ENCODE measurements at places on chromosomes 11 and 22. TPM values are rescaled to one million over a fixed set of nuclear protein-coding genes. Genes with fewer than 3 reads are reported as not detected.

DNA sequence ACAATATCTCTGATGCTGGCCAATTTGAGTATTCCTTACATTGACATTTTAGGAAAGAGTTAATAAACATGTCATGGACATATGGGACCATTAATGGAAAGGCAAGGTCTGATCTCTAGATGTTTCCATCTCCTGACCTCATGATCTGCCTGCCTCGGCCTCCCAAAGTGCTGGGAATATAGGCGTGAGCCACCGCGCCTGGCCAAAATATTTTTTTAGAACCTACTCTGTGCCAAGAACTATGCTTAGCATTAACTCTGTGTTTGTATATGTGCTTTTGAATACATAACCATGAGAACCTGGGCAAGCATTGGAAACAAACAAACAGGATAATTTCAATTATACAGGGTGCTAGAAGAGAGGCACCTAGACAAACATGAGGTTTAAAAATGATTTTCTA is 123.2 kb downstream of the ATG16L2 start:
- no peak for DNase-seq

- no peak for DNase-seq
Measured at GRCh38 chr11:1090600-1091331, 16.1 kb downstream of the MUC2 start.

DNA sequence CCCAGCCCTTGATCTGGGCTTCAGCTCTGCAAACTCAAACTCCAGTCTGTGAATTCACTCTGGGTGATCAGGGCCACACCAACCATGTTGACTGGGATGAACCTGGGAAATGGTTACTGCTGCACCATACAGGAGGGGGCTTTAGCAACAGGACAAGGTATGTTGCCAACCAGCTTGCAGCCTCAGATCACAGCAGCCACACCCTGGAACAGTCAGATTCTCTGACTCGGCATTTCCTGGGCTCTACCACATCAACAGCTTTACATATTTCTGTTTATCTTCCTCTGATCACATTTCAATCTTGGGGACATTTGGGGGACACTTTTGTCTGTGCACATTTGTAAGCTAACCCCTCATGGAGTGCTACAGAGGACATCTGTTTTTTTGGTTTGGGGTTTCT is 267.0 kb upstream of the NCAM1 start:
- no peak for DNase-seq

- no peak for DNase-seq
Measured at GRCh38 chr11:59854871-59855270, 9.6 kb upstream of the CBLIF start.

DNA sequence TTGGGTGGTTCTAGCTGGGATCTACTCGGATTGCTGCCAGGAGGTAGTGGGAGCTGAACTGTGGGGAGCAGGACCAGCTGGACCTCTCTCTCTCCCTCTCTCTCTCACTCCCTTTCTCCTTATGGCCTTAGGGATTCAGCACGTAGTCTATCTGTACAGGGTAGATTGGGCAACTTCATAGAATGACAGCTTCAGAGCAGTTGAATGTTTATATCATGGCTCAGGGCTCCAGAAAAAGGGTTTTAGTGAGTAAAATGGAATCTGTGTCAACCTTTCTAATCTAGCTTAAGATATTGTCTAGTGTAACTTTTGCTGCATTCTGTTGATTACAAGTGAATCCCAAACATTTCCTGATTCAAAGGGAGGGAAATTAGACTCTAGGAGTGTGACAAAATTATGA is 127.7 kb upstream of the PDGFD start:
- DNase-seq, result no peak

DNA sequence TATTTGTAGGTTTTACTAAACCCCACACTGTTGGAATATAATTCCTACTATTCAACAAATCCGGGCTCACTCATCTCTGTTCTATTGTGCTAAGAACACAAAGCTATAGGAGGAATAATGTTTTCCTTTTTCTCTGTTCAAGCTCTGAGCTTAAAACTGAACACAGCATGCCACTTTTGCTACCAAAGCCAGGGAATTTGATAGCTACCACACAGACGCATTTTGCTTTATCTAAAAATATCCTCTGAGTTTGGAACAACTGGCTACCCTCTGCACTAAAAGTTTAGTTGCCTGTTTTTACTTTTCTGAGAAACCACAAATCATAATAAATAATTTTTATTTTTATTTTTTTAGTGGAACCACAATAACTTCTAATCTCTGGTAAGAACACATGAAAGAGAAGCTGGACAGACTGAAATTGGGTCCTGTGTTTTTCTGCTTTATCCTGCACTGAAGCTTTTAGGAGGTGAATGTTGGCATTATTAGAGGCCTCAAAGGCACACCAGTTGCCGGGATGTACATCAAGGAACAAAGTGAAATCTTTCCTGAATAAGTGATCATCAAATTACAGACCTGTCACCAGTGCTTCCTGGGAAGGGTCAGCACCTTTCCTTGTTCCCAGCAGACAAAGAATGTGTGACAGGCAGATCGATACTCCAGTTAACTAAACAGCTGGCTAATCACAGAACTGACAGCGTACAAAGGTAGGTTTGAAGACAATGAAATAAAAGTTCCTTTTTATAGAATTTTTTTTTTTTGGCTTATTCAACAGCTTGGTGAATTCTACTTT is 523.2 kb upstream of the TENM4 start:
- DNase-seq, result no peak

GRCh38 chr11:8237453-8237852 is 26.2 kb downstream of the LMO1 start:
- no peak for DNase-seq

DNA sequence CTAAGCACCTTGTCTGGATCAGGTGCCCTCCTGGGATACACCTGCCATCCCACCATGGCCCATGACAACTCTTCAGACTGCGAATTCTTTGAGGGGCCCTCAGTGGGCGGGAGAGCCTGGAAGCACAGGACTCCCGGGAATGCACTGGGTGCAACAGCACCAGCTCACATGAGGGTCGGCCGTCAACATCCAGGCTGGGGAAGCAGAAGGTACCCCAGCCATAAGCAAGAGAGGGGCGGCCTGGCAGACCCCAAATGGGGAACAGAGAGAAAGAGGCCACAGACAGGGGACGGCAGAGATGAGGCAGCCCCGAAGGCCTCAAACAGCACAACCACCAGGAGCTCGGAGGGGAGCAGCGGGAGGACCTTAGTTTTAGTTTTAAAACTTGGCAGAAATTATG is 94.4 kb downstream of the PHF21B start:
- no peak for DNase-seq

GRCh38 chr22:35403356-35403755 is 3.4 kb downstream of the MCM5 start:
- DNase-seq, result no peak

The FOLR2 gene
- 9.2 TPM for total RNA-seq

The SBF2 gene
- 9.5 TPM for total RNA-seq

Measured in pancreas (tissue), 10 donors.